Activated T-cell treated with anti-CD3 and anti-CD28 coated beads for 48 hours (primary cell): ENCODE measurements at places on chromosomes 5 and 9.

DNA sequence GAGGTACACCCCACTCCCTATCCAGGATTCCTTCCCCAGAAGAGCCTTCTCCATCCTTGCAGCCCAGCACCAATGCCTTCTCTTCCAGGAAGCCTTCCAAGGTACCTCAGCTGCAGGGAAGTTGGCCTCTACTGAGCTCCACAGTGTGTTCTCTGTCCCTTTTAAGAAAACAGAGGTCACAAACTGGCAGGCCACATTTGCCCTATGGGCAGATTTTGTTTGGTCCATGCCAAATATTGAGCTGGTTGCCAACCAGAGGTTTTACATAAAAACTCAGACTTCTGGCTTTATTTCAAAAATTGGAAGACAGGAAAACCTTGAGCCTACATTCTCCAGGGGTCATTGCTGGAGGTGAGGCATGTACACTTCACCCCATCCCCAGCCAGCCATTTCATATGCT lies 9.0 kb upstream of the NDST1 start:
- no peak for DNase-seq

- no peak for DNase-seq
Observed at GRCh38 chr9:437066-437465, 222.4 kb downstream of the DOCK8 start.

DNA sequence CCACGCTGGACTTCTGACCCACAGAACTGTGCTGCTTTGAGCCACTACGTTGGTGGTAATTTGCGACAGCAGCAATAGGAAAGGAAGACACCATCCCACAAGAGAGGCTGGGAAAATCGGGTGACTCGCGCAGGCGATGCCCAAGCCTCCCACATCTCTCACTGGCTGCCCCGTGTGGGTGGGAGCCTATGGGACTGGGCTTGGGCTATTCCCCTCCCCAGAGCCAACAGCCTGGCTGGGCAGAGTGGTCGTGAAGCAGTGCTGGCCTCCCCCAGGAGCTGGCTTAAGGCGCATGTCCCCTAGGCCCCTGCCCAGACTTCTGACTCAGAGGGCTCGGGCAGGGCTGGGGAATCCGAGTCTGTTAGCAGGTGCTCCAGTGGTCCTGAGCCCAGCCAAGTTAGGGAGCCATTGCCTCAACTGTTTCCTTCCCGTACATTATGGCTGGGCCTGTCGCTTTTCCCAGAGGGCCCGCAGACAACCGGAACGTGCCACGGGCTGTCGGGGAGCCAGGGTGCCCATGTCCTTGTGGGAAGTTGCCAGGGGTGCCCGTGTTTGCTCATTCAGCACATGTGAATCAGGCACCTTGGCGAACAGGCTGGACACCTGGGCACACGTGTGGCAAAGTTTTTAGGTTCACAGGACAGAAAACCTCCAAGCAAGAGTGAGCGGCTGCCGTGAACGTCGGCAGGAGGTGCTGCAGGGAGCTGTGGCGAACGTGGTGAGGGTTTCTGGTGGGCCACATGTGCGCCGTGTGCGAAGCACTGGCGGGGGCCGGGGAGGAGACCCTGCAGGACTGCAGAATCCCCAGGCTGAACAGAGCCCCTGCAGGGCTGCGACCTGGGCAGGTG lies 7.0 kb upstream of the RASGEF1C start:
- DNase-seq: no peak

GRCh38 chr5:61304590-61305381 lies 27.3 kb upstream of the ZSWIM6 start:
- no peak for DNase-seq

DNA sequence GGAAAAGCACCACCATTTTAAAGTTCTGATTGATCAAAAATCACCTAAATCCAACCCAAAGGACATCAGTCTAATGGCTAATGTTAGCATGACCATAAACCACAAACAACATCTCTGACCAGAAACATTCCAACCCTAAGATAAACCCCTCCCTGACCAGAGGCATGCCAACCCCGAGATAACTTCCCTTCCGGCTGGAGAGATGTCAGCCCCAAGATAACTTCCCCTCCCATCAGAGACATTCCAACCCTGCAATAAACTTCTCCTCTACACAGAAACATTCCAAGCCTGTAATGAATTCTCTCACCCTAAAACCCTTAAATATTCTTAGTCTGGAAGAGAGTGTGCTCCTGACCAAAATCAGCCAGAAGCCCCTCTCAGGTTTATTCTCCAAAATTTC lies 364.3 kb downstream of the KCNN2 start:
- DNase-seq: no peak

- no peak for DNase-seq
Observed at GRCh38 chr9:90906316-90907055, 104.9 kb downstream of the SYK start.

GRCh38 chr5:136731241-136731900 lies 366.0 kb upstream of the TRPC7 start:
- DNase-seq: no peak

GRCh38 chr5:94508461-94509148 lies 109.8 kb downstream of the KIAA0825 start:
- no peak for DNase-seq

GRCh38 chr9:36748322-36748899 lies 175.7 kb downstream of the MELK start:
- peak; percentile 25 for DNase-seq

DNA sequence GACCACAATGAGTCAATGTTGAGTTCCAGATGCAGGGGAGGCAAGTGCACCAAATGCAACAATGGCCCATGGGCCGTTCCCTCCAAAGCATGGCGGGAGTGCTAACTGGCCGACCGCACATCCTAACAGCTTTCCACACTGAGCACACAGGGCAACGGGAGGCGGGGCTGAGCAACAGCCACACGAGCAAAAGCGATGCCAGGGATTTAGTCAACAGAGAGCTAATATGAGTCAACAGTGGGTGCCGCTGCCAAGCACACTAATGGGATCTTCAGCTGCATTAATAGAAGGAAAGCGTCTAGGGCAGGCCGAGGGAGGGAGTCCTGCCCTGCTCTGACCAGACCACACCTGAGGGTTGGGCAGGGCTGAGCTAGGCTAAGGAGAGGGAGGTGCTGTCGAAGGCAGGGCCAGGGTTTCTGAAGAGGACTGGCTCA lies 4.6 kb downstream of the EPB41L4B start:
- no peak for DNase-seq

- DNase-seq: no peak
Observed at GRCh38 chr9:127898433-127899127, 823 bp downstream of the ST6GALNAC6 start.

- no peak for DNase-seq
Observed at GRCh38 chr5:132525299-132525724, 18.0 kb downstream of the IL5 start.

DNA sequence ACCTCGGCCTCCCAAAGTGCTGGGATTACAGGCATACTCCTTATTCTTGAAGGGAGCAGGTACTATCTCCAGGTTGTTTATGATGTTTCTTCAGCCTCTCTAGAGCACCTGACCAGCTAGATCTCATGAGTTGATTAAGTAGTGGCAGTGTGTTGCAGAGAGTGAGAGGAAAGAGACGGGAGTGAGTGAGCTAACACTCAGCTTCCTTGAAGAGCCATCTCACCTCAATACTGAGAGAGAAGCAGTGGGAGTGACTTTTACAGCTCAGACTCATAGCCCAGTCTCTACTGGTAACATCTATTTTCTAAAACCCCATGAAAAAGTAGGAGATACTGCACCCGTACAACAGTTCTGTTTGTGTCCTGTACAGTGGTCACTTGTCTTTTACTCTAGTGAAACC lies 43.9 kb upstream of the RUSC2 start:
- no peak for DNase-seq
